ENCODE measurements at places on chromosomes 12 and 14.

DNA sequence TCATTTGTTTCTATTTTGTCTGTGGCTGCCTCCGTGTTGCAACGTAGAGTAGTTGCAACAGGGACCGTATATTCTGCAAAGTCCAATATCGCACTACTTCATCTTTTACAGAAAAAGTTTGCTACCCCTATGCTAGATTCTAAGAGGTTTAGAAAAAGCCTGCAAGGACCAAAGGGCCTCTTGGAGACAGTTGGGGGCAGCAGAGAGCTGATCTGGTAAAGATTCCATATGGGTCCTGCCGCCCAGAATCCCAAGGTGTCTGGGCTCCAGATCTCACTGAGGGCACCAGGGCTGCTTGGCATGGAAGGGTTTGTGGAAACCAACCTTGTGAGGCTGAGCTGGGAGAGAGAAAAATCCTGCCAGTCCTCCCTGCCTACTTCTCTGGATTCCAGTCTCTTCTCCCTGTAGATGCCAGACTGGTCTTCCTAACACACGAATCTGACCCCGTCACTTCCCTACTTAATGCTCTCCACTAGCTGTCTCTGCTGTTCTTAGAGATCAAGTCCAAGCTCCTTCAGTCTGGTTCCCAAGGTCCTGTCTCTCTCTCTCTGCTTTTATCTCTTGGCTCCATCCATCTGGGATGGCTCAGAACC lies 74.6 kb downstream of the GLRX5 start:
- peak; percentile 26 for DNase-seq

GRCh38 chr12:91819132-91819447 lies 326.6 kb downstream of the BTG1 start:
- DNase-seq = no peak

DNA sequence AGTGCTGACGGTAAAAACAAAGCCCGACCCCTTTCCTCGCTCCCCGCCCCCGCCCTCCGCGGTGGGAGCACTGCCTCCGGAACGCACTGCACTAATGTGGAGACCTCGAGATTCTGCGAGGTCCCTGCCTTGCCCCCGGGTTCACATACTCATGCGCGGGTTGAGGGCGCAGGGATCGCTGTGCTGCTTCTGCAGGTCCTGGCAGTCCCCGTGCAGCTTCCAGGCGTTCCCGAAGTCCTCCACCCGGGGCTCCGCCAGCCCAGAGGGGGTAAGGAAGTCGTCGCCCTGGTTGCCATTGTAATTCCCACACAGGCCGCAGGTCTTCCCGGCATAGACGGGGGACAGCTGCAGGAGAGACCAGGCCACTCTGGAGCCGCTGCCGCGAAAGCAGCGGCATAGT lies 66.8 kb downstream of the VWF start:
- DNase-seq = no peak

DNA sequence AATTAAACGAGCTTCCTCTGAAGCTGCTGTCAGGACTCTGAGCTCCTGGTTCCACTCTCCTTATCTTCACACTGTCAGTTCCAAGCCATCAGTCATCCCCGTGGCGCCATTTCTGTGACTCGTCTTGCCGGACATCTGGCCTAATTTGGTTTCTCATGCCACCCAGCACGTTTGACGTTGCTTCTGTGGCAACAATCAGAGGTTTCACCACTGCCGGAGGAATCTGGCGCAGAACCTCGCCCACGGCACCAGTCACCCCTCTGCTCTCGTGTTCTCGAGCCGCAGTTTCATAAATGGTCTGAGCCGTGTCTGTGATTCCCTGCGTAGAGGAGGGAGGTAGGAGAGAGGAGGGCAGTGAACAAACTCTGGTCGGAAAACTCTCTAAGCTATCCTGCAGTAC lies 29.7 kb downstream of the BDKRB1 start:
- no peak for DNase-seq

- DNase-seq = peak; percentile 21
These were observed 7.0 kb downstream of the PPP1R12A start for GRCh38 chr12:79927772-79928474.

DNA sequence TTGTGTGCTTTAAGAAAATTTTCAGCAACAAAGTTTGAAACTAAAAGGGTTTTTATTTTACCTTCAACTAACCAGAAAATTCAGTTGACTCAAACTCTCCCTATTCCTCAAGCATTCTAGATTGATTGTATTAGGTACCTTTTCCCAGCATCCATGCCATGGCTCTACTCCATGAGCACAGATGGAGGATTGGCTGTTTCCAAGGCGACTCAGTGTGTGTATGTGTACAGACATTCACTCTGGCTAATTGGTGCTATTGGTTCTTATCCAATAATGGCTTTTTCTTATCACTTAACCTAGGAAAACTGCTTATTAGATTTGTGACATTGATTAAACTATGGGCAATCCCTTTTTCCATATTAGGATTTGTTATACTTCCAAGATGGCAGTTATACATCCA lies 202.6 kb downstream of the ANO6 start:
- DNase-seq = no peak

DNA sequence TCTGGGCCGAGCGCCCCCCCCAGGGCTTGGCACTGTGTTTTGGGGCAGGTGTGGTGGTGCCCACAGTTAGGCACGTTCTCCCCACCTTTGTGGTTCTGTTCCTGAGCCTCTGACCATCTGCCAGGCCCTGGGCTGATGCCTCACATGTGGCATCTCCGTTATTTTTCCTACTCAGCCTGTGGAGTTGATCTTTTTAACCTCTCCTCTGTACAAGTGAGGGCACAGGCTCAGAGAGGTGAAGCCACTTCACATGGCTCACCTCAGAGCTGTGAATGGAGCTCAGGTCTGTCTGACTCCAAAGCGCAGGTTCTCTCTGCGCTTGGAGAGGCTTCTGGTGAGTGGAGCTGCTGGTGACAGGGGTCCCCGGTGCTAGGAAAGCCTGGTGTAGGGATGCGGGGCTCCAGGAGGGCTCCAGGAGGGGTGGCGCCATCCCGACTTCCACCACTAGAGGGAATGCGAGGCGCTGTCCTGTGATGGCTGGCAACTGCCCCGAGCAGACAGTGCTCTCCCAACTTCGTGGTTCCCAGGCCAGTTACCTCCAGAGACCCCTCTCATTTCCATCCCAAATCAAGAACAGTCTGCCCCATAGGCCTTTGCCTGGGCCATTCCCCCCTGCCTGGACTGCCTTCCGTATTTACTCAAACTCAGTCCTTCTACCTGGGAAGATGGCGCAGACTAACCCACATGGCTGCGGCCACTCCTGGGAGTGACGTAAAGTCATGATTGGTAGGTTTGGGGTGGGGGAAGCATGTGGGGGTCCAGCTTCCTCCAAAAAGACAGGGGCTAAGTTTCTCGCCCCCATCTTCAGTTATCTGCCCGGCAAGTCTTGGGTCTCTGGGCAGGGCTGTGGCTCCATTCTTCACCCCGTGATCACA lies 9.9 kb downstream of the BCL7A start:
- DNase-seq = no peak

DNA sequence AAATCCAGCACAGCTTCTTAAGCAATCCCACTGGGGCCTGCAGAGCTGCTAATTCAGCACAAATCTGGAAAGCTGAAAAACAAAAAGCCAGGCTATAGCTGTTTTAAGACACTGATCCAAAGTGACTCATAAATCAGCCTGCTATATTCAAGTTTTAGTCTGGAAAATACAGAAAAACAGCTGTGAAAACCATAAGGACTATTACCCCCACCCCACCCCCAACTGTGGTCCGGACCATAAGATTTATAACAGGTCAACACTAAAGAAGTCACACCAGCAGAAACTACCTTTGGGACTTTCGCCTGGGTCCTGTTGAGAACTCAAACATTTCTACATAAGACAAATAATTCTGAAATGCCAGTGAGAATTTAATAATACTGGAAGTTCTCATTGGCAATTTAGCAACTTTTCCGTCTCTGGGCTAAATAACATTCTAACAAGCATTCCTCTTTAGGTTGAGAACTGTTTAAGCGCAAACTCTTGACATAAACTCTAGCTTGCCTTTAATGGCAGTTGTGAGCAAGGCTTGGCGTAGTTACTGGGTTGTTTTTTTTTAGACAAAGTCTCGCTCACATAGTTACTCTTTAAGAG lies 3.3 kb downstream of the LRIG3 start:
- peak; percentile 84 for DNase-seq

DNA sequence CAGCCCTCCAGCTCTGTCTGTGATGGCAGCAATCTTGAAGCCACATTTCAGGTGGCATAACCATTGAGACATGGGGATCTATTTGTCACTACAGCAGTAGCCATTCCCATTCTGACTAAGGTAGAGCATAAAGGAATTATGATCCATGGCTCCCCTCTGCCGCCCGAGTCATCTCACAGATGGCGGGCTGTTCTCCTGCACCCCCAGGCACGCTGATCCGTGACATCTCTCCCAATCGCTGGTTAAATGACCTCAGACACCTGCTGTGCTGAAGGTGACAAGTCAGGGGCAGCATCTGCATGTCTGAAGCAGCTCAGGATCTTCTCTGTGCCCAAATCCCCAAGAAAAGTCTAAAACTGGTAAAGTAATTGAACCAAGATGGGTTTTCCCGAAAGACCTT lies 124.3 kb downstream of the ZFP36L1 start:
- DNase-seq = peak; percentile 3

- no peak for DNase-seq
These were observed 104.7 kb upstream of the SLC35F4 start for GRCh38 chr14:57970594-57970993.

DNA sequence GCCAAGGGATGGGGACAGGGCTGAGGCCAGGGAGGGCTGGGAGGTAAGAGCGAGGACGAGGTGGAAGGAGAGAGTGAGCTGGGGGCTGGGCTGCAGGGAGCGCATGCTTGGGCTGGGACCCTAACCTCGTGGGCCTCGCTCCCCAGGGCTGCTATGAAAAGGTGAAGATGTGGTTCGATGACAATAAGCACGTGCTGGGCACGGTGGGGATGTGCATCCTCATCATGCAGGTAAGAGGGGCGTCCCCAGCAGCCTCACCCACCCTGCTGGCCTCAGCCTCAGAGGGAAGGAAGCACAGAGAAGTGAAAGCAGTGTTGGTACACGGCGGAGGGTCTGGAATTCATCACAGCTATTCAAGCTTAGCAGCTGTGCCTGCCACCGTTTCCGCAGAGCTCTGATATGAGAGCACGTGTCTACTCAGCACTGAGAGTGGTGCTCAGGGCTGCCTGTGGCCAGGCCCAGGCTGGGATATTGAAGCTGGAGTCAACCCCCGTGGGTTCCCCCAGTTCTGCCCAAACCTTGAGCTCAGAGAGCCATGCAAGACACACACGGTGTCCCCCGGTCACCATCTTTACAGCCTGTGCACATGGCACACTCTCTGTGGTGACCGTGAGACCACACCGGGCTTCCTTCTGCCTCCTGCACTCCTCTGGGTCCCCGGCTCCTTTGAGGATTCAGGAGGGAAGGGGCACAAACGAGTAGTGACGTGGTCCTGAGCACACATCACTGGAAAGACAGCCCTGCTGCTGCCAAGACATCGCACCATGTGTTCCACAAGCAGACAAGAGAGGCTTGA lies 204.6 kb downstream of the TSPAN9 start:
- no peak for DNase-seq

DNA sequence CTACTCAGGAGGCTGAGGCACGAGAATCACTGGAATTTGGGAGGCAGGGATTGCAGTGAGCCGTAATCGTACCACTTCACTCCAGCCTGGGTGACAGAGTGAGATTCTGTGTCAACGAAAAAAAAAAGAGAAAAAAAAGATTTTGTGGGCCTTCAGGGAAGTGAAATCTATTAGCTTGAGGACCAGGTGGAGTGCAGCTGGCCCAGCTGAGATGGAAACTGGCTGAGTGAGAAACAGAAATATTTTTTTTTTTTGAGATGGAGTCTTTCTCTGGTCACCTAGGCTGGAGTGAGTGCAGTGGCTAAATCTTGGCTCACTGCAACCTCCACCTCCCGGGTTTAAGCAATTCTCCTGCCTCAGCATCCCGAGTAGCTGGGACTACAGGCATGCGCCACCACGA lies 2.3 kb upstream of the CLEC4C start:
- DNase-seq = no peak

- no peak for DNase-seq
These were observed 42.4 kb upstream of the CLMN start for GRCh38 chr14:95362138-95362494.

DNA sequence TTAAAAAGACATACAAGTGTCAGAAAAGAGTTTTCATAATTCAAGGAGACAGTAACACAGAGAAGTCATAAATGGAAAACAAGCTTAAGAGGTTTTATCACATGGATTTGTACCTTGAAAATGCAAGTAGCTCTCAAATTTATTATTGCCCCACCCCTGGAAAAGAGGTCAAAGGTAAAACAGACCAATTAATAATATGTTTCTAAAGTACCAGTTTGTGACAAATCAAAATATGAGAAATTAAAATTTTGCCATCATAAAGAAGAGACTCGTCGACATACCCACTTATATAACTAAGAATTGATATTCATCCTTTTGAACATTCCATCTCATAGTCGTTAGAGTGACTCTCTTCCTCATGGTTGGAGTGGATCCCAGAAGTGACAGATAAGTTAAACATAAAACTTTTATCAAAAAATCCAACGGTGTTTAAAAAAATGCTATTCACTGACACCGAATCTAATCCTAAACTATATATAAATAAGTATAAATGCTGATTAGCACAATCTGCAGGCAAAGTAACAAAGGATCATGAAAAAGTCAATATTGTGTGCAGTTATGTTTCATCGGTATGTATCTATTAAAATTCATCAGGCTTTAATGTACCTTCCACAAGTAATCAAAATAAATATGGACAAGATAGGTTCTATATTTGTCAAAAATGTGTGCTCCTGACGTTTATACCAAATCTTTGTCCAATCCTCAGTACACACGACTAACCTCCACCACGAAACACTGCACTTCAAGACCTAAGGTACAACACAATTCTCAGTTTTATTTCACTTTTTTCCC lies 2.3 kb downstream of the CORO1C start:
- no peak for DNase-seq

- no peak for DNase-seq
These were observed 43.0 kb downstream of the TXNRD1 start for GRCh38 chr12:104258476-104259067.

GRCh38 chr12:5220835-5221234 lies 177.2 kb downstream of the KCNA5 start:
- DNase-seq = no peak

GRCh38 chr12:91163116-91163515 lies 19.5 kb downstream of the DCN start:
- no peak for DNase-seq

DNA sequence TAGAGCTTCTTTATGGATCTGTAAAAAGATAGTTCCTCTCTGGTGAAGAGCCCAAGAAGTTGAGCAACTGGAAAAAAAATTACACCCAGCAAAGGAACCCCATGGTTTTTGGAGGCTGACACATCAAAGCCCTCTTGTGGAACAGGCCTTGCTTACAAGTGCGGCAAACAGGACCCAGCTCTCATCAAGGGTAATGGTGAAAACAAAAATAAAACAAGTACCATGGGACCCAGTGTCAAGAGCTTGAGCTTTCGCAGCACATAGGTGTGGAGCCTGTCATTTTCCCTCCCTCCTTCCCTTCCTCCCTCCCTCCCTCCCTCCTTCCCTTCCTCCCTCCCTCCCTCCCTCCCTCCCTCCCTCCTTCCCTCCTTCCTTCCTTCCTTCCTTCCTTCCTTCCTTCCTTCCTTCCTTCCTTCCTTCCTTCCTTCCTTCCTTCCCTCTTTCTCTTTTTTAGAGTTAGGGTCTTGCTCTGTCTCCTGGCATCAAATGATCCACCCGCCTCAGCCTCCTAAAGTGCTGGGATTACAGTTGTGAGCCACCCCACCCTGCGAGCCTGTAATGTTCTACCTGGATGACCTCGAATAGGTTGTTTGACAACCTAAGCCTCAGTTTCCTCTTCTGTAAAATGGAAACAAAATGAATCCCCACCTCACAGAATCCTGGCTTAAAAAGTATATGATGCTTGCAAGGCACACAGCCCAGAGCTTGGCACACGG lies 114.3 kb upstream of the RPH3A start:
- no peak for DNase-seq

- peak; percentile 26 for DNase-seq
These were observed 1.2 kb downstream of the KIF26A start for GRCh38 chr14:104139460-104140212.

Measured in femur (tissue), 1 donor.